ENCODE measurements at places on chromosomes 2 and 18.
A peak's percentile ranks its signal among the peaks of the same experiment; 100 is the strongest.

GRCh38 chr18:49510393-49511115 is 23.5 kb upstream of the C18orf32 start:
- peak; percentile 59 for DNase-seq

GRCh38 chr2:186670831-186671230 is 23.0 kb upstream of the FAM171B start:
- DNase-seq, result no peak

GRCh38 chr2:84942964-84943421 is 28.0 kb upstream of the KCMF1 start:
- peak; percentile 66 for DNase-seq

GRCh38 chr2:68588589-68588988 is 54.8 kb upstream of the PROKR1 start:
- no peak for DNase-seq

- no peak for DNase-seq
Measured at GRCh38 chr2:170240629-170241028, 62.7 kb downstream of the MYO3B start.

DNA sequence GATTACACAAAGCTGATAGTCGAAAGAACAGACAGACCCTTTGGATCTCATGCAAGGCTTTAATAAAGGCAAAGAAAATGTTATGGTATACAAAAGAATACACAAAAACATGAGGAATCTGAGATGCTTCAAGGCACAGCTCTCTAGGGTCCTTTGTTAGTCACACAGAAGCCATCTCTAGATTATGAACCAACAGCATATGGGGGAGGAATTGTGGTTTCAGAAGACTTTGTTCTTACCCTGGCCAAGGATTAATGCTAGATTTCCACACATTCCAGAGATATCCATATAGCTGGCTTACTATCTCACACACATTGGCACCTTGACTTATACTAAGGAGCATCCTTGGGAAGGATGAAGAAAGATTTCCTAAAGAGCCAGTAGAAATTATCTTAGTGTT is 206.1 kb downstream of the GULP1 start:
- no peak for DNase-seq

- DNase-seq, result no peak
Measured at GRCh38 chr2:60888853-60889252, 7.5 kb downstream of the REL start.

DNA sequence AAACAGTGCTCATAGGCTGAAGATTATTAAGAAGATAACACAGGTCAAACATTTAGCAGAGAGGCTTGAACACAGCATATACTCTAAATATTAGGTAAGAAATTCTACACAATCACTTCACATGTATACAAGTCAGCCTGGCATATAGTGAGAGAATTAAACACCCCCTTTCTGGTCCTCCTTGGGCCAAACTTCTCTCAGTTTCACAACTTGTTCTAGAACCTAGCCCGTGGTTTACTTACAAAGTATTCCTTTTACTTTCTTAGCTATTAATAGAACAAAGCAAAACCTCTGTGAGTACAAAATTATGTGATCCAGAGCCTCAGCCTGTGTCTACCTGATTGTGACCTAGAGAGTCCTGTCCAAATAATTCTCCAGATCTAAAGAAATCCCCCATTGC is 562.8 kb downstream of the TNS1 start:
- peak; percentile 36 for DNase-seq

DNA sequence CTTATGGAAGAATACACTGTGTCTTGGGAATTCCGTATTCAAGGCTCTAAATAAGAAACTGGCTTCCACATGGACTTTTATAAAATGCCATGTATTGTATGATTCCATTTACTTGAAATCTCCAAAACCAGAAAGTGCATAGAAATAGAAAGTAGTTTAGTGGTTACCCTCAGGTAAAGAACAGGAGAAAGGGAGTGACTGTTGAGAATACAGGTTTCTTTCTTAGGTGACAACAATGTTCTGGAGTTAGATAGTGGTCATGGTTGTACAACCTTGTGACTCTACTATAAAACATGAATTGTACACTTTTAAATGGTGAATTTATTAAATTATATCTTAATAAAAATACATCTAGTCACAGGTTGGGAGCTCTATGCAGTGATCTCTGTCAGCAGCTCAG is 481.8 kb downstream of the SPAG16 start:
- no peak for DNase-seq

DNA sequence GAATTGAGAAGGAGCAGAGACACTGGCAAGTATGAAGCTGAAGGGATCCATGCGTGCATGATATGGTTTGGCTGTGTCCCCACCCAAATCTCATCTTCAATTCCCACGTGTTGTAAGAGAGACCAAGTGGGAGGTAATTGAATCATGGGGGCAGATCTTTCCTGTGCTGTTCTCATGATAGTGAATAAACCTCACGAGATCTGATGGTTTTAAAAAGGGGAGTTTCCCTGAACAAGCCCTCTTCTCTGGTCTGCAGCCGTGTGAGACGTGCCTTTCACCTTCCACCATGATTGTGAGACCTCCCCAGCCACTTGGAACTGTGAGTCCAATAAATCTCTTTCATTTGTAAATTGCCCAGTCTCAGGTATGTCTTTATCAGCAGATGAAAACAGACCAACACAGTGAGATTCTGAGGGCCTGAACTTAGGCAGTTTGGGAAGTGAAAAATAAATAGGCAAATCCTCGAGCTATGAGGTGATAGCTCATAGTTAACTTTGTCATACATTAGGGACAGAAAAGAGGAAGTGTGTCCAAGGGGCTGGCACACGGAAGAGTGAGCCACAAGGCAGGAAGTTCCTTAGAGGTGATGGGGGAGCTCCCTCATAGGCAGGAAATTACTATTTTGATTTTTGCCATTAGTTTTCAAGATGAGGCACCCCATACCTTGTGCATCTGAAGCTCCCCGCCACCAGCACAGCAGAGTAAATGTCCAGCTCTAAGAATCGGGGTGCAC is 658.8 kb upstream of the ID2 start:
- DNase-seq, result peak; percentile 53

DNA sequence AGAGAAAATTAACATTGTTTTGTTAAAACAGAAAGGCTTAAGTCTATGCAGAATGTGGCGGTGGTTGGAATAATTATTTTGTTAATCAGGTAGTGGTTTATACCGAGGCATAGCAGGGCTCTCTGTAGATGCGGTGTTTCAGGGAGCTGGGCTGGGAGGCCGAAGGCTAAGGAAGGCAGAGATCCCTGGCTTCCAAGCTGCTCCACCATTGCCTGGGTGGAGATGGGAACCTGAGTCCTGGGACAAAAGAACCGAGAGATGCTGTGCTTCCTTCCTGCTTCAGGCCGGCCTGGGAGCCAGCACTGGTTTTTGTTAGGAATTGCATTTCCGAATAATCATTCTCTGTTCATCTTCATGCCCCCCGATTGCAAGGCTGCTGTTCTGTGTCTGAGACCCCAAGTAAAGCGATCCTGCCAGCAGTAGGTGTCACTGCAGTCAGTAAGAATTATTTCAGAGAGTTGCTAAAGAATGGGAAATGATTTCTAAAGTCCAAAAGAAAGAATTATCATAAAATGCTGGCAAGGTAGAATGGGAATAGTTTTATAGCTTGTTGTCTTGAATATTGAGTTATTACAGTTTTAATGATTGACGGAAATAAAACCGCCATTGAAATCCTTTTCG is 824.9 kb downstream of the GALR1 start:
- DNase-seq, result no peak

GRCh38 chr2:205680903-205681302 is 1.4 kb upstream of the NRP2 start:
- DNase-seq, result no peak

- no peak for DNase-seq
Measured at GRCh38 chr2:26754972-26755670, 9.0 kb upstream of the SLC35F6 start.

DNA sequence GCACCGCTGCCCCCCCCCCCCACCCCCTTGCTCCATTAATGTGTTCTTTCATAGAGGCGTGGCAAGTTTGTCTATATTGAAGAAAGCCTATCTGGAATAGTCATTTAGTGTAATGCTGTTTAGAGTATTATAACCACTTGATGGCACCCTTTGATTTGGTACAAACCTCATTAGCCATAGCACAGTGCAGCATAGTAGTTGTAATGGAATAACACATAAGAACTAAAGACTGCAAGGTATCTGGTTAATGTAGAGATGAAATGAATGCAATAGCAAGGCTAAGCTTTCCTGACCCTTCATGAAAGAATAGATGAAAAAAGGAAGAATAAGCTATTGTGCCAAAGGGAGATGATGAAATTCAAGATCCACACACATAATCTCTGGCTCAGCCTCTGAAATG is 81.9 kb downstream of the EHBP1 start:
- DNase-seq, result peak; percentile 22

DNA sequence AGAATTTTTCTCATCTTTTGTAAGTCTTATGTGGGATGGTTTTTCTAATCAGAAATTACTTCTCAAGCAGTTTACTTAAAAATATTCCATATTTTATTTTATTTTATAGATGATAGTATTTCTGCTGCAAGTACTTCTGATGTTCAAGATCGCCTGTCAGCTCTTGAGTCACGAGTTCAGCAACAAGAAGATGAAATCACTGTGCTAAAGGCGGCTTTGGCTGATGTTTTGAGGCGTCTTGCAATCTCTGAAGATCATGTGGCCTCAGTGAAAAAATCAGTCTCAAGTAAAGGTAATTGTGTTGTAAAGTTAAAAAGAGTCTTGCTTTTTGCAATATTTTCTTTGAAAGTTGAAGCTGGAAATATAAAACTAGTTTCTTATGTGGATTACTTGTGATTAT is 76.2 kb downstream of the EML4 start:
- DNase-seq, result no peak

GRCh38 chr18:75472396-75472795 is 44.9 kb upstream of the SMIM21 start:
- DNase-seq, result no peak

DNA sequence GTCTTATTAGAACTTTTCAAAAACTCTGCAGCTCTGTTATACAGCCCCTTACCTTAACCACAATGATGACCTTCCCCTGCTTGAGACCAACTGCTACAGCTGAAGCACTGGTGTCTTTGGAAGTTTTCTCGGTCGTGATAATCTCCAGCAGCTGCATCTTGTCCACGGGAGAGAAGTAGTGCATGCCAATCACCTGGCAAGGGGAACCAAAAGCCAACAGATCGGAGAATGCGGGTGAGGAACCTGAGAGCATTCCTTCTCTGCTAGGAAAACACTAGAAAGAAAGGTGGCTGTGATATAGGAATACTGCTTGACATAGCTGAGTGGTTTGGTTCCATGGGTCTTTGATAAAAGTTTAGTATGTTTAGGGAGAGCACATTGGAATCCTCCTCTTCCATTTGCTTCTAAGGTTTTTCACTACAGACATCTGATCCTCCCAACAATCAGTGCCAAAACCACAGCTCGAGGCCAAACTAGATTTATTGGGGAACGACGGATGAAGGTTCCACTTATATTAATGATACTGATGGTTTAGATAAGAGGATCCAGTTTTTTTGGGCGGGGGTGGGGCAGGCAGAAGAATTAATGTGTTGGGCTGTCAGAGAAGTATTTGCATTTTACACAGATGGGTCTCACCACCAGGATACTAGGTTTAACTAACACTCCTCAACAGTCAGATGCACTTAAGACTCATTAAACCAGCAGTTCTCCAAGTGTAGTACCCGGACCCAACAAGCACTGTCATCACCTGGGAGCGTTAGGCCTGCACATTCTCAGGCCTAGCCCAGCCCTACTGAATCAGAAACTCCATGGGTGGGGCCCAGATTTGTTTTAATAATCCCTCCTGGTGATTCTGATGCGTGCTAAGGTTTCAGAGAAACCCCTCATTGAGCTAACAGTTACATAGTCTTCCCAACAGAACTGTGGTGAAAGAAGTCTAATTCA is 22.4 kb downstream of the GAREM2 start:
- no peak for DNase-seq

DNA sequence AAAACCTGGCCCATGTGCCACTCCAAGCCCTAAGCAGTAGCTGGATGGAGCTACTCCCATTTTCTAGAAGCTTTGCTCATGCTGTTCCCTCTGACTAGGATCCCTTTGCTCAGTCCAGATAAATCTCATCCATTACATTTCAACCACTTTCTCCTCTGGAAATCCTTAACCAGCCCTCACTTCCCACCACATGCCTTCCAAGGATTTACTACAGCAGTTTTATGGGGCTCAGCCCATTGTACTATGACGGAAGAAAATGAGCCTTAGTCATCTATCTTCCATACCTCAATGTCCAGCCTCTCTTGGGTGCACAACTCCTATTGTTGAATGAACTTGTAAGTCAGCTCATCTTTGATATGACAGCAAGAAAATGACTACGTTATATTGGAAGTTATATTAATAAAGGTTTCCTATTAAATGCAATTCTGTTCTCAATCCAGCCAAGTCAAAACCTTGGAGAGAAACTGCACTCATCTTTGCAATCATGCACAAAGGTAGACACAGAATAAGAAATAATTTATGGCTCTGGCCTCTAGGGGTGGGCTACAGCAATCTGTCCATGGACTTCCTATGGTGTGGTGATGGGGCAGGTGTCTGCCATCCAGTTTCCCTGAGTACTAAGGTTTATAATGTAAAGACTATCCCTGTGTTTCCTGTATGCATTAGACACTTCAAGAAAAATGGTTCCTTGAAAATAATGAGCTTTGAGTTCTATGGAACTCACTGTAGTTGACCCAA is 3.4 kb downstream of the B4GALT6 start:
- peak; percentile 24 for DNase-seq

GRCh38 chr2:76268902-76269620 is 558.3 kb upstream of the GCFC2 start:
- no peak for DNase-seq

GRCh38 chr18:48991676-48992075 is 40.9 kb upstream of the SMAD7 start:
- DNase-seq, result no peak

DNA sequence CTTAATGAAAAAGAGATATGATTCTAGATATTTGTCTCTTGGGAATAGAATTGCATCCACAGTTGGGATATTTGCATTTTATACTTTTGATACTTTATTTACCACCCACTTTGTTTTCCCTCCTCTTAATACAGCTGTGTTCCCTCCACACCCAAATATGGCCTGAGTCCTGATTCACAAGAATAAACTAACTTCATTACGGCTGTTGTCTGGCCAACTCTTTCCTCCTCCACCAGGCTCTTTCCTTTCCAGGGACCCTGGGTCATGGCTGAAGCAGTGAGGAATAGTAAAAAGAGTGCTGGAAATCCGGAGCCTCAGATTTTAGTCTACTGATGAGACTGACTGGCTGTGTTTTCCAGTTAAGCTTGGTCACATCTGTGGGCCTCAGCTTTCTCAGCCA is 48.4 kb upstream of the STAM2 start:
- no peak for DNase-seq

All from GM10248 (cell line).